ENCODE measurements at places on chromosomes 1 and 21.

DNA sequence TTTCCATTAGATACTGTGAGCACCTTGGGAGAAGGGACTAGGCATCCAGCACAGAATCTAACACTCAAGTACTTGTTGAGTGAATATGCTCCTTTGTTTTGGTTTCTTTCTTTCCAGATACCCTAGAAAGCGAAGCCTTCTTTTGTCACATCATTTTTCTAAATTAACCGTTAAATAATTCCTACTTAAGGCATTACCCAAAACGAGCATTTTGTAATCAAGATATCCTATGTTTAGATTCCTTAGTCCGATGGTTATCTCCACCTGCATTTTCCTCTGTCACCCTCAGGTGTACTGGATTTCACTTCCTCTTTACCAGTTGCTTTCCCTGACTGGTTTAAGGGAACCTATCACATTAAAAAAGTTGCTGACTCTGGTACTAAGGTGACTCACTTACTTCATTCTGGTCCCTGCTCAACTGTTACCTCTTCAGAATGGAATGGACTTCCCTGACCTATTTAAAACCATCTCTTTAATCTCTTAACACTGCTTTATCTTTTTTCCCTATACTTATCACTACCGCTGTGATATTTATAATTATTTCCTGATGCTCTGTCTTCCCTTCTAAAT is 3.2 kb downstream of the B3GALNT2 start:
- no peak for DNase-seq

- no peak for DNase-seq
Measured at GRCh38 chr21:15560383-15561056, 169.3 kb upstream of the USP25 start.

- DNase-seq, result no peak
Measured at GRCh38 chr1:28860332-28861073, 48.5 kb downstream of the OPRD1 start.

DNA sequence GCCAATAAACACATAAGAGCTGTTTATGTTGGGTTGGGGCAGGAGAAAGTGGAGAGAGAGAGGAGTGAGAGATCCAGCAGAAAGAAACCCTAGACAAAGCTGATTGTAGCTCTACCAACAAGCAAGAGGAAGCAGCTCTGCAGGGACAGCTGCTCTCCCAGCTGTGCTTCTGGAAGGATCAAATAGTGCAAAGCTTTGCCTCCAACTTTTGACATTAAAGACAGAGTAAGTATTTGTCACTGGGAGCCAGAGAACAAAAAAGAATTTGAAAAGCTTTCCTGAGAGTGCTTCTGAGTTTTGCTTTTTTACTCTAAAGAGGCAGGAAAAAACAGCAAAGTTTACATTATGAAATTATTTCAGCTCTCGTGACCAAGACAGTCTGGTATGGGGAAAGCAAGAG is 28.5 kb upstream of the C1orf198 start:
- DNase-seq, result no peak

- DNase-seq, result no peak
Measured at GRCh38 chr1:30966690-30967369, 58.3 kb upstream of the SDC3 start.

DNA sequence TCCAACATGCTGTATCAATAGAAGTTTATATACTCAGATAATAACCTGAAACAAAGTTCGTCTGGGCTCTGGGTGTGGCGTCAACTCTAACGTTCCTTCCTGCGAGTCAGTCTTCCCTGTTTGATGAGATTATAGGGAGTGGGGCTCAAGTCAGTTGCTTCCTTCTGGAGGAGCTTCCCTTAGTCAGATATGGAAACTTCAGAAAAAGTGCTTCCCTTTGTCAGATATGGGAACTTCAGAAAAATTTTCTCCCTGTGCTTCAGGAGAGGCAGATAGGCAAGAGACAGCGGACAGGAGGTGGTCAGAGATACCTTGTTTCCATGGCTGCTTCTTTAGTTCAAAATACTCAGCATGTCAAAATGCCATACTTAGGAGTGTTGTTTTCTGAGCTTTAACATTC is 51.1 kb upstream of the PRDX6 start:
- no peak for DNase-seq

GRCh38 chr1:7557301-7557891 is 213.7 kb upstream of the VAMP3 start:
- peak; percentile 20 for DNase-seq

- no peak for DNase-seq
Measured at GRCh38 chr1:23963617-23964234, 4.1 kb downstream of the PNRC2 start.

DNA sequence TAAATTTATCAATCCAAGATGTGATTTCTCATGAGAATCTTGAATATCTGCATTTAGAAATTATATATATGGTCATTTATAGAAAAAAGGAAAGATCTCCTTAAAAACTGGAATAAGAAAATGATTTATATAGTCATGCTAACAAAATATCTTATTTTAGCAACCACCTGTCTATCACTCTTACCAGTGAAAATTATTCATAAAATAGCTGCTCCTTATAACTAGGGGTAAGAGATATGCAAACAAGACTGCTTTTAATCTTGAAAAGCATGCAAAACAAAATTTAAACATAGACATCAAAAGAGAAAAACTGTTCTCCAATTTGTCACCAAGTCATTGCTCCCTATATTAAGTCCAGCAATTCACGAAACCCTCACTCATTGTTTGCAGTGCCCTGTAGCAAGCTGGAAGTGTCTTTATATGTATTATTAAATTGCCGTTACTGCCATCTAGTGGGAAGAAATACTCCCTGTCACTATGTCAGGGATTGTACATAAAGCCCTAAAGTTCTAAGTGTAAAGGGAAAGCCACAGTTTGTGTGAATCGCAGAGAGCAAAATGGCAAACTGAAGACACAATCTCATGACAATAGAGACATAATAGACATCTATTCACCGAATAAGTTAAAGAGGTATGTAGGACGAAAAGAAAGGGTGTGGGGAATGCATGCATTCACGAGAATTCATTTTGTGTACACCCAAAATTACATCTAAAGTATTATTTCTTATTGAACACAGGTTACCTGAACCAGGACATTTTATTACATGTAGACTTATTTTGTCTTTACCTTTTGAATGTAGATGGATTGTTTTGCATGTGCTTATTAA is 600.5 kb downstream of the USP25 start:
- DNase-seq, result no peak

DNA sequence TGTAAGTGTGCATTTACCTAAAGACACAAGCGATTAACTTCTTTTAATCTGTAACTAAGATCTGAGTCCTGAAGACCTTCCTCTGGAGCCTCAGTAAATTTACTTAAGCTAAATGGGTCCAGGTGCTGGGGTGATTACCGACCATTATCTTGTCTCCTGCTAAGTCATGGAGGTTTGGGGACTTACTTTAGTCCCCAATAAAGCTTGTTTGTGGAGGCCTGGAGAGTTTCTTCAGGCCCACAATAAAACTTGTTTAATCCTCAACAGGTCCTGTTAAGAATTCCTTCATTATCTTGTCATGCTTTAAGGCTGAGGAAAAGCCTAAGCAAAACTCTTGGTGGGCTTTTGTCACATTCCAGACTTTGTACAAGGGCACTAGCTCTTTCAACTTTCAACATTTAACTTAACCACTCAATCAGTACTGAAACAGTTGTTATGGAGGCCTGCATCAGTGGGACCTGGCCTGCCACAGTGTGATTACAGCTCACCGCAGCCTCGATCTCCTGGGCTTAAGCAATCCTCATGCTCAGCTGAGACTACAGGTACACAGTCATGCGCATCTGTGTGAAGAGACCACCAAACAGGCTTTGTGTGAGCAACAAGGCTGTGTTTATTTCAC is 84.0 kb downstream of the FMO4 start:
- DNase-seq, result no peak

- no peak for DNase-seq
Measured at GRCh38 chr1:32151319-32151787, 28.1 kb upstream of the TXLNA start.

- no peak for DNase-seq
Measured at GRCh38 chr1:160402001-160402795, 1.8 kb downstream of the VANGL2 start.

GRCh38 chr21:16678429-16679160 is 834.2 kb upstream of the CXADR start:
- no peak for DNase-seq

GRCh38 chr1:27406362-27406680 is 13.9 kb downstream of the GPR3 start:
- DNase-seq, result no peak

DNA sequence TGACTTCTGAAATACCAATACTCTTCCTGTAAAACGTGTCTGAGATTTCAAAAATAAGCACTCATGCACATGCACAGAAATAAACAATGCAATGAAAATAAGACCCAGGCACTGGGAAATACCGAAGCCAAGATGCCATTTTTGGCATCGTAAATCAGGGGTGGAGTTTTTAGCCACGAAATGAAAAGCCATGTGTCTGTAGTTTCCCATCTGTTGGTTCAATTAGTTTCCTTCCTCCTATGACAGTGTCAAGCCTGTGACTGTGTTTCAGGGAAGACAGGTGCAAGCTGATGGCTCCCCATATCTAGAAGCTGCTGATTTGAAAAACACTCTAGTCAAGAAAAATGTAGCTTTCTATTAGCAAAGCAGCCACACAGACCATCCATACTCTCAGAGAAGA is 480.4 kb upstream of the CAMK1G start:
- DNase-seq, result no peak

DNA sequence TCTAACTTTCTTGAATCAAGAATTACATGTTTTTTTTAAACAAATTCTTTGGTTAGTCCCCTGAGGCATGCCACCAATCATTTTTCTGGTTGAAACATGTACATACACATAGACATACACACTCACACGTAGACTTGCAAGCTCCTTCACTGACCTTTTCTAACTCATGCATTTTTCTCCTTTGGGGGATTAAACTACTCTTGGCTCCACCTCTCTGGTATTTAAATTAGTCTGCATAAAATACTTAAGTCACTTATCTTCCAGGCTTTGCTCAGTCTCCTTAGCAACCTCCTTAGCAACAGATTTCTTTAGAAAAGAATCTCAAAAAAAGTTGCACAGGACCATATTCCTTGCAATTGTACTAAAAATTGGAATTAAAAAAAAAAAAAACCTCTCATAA is 440.9 kb upstream of the LRRC7 start:
- DNase-seq, result no peak

DNA sequence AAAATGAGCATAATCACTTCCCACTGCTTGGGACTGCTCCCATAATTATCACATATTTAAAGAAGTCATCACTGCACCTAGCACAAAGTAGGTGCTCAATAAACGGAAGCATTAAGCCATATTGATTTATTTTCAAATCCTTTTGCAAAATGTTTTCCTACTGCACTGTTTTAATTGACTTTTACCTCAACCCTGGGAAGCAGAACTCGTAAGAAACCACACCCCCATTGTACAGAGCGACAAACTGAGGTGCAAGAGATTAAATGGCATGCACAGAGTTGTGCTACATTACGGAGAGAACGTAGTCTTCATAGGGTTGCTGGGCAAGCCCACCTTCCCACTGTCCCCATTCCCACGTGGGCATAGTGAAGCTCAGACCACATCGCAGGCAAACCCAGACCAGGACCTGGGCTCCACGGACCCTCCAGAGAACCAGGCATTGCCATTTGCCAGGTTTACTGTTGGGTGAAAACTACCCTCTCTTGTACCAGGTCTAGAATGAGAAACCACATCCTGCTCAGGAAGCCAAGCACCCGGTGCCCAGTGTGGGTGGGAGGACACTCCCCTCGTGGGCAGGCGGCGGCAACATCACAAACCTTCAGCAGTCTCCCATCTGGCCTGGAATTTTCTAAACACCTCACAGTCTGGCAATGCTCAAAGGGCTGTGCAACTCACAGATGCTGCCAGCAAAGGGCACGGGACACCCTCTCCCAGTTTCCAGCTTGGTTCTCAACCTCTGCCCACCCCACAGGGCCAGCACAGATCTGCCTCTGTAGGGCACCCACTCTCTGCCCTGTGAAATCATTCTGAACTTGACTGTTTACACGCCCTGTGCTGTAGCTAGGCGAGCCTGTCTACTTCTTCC is 8.2 kb downstream of the IFFO2 start:
- DNase-seq, result no peak

GRCh38 chr21:14675774-14676530 is 129.8 kb upstream of the SAMSN1 start:
- DNase-seq, result no peak

DNA sequence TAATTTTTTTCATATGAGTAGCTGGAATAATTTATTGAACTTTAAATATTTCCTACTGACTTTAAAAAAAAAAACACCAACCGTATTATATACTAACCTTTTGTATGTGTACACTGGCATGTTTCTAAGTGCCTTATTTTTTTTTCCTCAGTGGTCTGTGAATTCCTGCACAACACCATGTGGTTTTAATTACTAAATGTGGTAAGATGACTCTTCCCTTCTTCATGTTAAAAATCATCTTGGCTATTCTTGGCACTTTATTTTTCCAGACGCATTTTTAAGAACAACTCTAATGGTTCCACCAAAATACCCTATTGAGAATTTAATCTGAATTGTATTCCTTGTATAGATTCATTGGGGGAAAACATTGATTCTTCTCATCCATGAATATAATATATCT is 28.4 kb downstream of the PPP2R5A start:
- no peak for DNase-seq

DNA sequence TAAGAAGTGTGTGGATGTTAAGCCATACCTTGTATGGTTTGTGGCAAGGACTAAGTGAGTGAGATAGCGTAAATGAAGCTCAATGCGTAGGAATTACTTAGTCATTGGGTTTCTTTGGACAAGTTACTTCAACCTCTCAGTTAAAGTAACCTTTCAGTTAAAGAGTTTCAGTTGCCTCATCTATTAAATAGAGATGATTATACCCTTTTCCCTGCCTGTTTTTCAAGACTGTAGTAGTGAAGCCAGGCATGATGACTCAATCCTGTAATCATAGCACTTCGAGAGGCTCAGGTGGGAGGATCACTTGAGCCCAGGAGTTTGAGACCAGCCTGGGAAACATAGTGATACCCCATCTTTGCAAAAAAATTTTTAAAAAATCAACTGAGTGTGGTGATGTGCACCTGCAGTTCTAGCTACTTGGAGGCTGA is 6.3 kb downstream of the ZMPSTE24 start:
- DNase-seq, result no peak

DNA sequence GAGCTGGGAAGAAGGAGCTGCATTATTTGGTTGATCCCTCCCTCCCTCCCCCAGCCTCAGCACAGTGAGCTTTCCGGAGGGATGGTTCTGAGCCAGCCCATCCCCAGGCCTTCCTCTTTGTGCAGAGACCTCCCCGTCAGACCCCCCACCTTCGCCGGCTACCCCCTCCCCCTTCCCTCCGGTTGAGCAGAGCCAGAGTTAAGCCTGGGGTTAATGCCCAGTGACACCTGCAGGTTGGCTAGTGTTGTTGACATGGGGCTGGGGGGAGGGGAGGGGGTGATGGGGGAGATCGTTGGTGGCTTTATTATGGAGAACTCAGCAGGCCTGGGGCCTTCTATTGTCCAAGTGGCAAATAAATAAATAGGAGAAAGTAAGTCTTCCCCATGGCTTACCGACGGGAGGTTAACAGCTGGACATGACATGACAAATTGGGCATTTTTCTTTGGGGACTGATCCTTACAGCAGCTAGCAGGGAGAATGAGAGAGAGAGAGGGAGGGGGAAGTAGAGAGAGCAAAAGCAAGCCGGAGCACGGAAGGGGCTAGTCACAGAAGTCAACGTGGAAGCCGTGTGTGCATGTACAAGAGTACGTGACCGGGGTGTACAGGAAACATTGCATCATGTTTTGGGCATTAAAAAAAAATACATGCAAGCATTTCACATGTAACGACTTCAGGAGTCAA is 131.1 kb downstream of the TMEM53 start:
- DNase-seq, result no peak
